ENCODE measurements at places on chromosomes 16 and 17. TPM values are rescaled to one million over a fixed set of nuclear protein-coding genes. Genes with fewer than 3 reads are reported as not detected.

Gene RSL1D1
- polyA plus RNA-seq: 102 TPM

Gene ACADVL
- 381 TPM for polyA plus RNA-seq

Gene HSPB9
- polyA plus RNA-seq: 0.30 TPM

Gene P2RX1
- 0.17 TPM for polyA plus RNA-seq

Gene NEK8
- polyA plus RNA-seq: 3.5 TPM

Gene CES3
- polyA plus RNA-seq: 1.1 TPM

Gene KIF2B
- polyA plus RNA-seq: not detected

Gene CAMKK1
- polyA plus RNA-seq: 16.8 TPM

Gene TVP23A
- 27.3 TPM for polyA plus RNA-seq

Gene TEKT5
- 0.27 TPM for polyA plus RNA-seq

Gene SHBG
- polyA plus RNA-seq: 2.7 TPM

Gene CHMP1A
- 114 TPM for polyA plus RNA-seq

Gene PMFBP1
- 2.9 TPM for polyA plus RNA-seq

Gene G6PC1
- polyA plus RNA-seq: 0.11 TPM

Gene KCNJ12
- 2.6 TPM for polyA plus RNA-seq

Gene PRR35
- polyA plus RNA-seq: 0.14 TPM

Gene TNRC6A
- 61.9 TPM for polyA plus RNA-seq

Gene GUCY2D
- 0.84 TPM for polyA plus RNA-seq

Gene HOXB1
- 0.32 TPM for polyA plus RNA-seq

Gene DPEP3
- 0.22 TPM for polyA plus RNA-seq

Gene MSLN
- polyA plus RNA-seq: 0.24 TPM

Gene HIC1
- polyA plus RNA-seq: 16.6 TPM

Gene CTRL
- 4.6 TPM for polyA plus RNA-seq

Gene DLX3
- 0.10 TPM for polyA plus RNA-seq

Gene LCAT
- 35.3 TPM for polyA plus RNA-seq

Gene CHAD
- 13.6 TPM for polyA plus RNA-seq

Gene HOXB6
- polyA plus RNA-seq: 132 TPM

Gene TP53TG3B
- not detected for polyA plus RNA-seq

Gene CTDNEP1
- 181 TPM for polyA plus RNA-seq

Gene OR1E2
- not detected for polyA plus RNA-seq

Gene MMP28
- polyA plus RNA-seq: 39.8 TPM

Data from spinal cord (tissue), 10 donors.